Frontal cortex (tissue), 4 donors: ENCODE measurements at places on chromosomes 5 and 9. TPM values are rescaled to one million over a fixed set of nuclear protein-coding genes. Genes with fewer than 3 reads are reported as not detected.

Gene PROB1
- total RNA-seq, result under 0.01 TPM

Gene UGT3A1
- total RNA-seq, result not detected

Gene FAM78A
- 0.82 TPM for total RNA-seq

Gene KCNMB1
- total RNA-seq, result under 0.01 TPM

Gene C8G
- total RNA-seq, result not detected

Gene SPATA31E1
- total RNA-seq, result not detected

Gene NDUFA8
- 33.8 TPM for total RNA-seq

Gene GRM6
- under 0.01 TPM for total RNA-seq

Gene SPACA9
- 2.0 TPM for total RNA-seq

Gene BRD8
- total RNA-seq, result 41.2 TPM

Gene TICAM2
- total RNA-seq, result 1.2 TPM

Gene NEUROG1
- total RNA-seq, result 0.41 TPM

GRCh38 chr5:27009540-27009915, 28.9 kb downstream of the CDH9 start:
- no peak for DNase-seq

DNA sequence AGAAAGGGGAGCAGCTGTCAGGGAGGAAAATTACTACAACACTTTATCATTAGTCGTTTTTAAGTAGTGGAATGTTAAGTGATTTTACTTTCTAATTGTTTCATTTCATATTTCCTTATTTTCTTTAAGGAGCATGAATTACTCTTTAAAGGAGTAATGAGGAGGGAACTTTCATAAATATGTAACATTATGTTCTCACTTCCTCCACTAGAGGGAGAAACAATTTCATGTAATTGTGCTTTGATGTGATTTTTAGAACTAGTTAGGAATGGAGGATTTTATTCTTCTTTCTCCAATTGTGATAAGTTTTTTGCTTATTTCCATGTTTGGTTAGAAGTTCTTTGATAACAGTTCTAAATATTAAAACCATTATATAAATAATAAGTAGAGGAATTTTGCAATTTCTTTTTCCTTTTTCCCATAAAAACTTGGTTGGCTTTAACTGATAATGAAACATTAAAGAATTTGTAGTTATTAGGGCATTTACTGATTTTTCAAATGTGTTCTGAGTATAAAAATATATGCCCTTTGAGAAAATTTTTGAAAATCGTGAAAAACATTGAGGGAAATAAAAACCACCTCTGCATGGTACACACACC, 25.6 kb downstream of the CEP78 start:
- DNase-seq, result no peak

DNA sequence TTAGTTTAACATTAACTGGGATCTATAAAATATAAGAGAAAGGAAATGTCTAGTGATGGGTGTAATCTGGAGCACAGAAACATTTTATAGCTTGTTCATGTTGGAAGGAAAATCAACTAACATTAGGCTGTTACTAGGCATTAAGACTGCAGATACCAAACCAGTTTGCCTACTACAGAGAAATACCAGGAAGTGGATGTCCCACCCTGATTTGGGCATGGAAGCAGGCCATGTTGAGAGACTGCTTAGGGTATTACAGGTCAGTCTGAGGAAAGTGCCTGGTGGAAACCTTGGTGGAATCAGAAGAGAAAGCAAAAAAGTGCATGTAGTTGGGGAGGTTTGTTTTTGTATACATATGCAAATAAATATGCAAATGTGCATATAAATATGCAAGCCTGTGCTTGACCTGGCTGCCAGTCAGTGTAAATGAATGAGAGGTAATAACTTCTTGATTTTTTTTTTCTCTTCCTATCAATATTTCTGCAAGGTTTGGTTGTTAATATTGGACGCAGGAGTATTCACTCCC, 9.6 kb upstream of the CCDC112 start:
- DNase-seq, result no peak

DNA sequence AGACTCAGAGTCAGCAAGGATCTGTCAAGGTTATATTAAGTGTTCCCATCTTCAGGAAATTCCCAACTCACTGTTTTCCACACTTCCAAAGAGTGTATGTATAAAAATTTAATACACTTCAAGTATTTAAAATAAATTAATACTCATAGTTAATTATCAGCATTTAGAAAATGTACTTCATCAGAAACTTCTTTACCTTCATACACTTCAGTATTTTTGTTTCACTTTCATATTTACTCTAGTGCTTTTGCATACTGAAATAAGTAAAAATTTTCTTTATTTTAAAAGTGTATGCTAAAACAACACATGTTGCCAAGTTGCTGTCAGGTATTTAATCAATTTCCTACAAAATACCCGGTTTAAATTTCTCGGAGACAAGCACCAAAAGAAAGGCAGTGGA, 16.5 kb downstream of the RICTOR start:
- DNase-seq, result no peak

GRCh38 chr5:149915392-149916260, 29.0 kb downstream of the PDE6A start:
- no peak for DNase-seq

DNA sequence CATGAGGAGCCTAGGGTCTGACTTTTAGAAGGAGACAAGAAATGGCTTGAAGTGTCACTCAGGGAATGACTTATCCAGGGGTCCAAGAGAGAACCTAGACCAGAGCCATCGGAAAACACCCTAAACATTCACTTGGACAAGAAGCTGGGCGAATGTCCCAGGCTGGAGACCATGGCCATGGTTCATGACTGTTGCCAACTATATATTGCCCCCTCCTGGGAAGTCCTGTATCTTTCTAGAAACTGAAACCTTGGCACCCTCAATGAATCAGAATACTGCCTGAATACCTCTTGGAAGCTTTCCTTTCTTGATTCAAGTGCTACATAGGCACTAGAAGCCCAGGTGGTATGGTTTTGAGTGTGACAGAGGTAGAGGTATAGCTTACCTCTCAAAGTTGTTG, 29.9 kb downstream of the TRMO start:
- DNase-seq, result no peak

GRCh38 chr5:138351056-138351455, 1.4 kb upstream of the KDM3B start:
- no peak for DNase-seq

GRCh38 chr5:133552925-133553525, 59.3 kb downstream of the FSTL4 start:
- no peak for DNase-seq

DNA sequence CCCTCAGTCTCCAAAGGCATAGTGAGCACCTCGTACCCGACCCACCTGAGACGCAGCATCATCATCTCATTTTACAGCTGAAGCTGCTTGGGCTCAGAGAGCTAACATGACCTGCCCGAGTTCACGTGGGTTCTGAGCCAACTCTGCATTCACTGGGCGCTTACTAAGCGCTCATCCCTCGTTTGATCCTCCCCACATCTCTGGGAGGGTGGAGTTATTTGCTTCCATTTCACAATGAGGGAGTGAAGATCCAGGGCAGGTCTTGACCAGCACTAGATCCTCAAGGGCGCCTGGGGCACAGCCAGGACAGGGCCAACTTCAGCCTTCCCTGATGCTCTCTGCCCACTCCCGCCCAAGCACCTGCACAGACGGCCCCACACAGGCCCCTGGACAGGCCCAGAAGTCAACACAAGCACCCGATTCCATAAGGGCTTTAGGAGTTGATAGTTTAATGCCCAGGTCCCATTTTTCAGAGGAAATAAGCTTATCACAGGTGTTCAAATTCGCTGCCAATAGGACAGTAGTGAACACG, 80.8 kb downstream of the HRH2 start:
- DNase-seq, result no peak

GRCh38 chr9:135884328-135885035, 22.9 kb downstream of the CAMSAP1 start:
- no peak for DNase-seq

GRCh38 chr5:59418808-59419207, 474.7 kb downstream of the PDE4D start:
- no peak for DNase-seq

DNA sequence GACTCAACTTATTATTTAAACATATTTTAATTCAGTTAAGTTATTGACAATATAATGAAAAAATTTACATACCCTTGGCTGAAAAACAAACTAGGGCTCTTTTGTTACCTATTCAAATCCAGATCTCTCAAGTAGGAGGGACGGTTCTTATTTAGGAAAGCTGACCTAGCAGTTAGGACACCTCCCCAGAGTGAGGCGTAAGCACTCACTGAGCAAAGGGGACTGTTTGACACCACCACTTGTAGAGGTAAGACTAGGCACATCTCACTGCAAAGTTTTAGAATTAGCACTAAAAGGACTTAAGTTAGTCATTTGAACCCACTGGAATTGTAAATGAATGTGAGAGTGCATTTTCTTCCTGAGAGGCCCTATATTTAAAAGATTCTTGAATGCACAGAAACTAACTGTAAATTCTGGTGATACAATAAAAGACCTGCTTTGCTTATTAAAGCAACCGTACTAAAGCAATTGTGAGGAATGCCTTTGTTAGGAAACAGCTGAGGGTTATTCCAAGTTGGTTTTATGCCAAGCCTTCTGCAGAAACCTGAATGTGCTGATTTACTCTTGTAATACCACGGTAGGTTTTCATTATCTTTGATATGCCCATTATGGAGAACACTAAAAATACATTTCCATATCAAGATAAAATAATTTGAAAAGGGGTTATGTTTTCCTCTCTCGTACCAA, 16.2 kb downstream of the HACD4 start:
- no peak for DNase-seq

DNA sequence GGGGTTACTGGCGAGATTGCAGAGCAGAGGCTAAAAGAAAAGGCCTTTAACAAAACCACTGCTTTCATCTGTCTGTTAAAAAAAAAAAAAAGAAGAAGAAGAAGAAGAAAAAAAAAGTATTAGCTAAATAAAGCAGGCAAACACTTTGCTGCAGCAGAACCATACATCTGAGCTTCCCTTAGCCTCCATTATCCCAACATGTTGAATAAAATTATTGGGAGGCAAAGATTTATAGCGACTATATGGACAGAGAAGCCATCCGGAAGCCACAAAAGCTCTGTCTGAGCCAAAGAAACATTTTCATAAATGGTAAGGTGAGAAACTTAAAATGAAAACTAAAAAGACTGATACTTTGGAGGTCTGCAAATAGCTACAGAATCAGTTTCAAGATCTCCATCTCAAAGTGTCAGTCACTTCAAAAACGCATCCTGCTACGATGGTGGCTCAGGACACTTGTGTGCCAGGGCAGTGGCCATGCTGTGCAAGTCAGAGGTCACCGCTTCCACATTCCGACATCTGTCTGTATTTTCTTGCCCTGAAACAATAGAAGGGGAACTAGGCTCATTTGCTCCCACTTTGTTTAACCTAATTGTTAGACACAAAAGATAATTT, 9.6 kb downstream of the EFNA5 start:
- DNase-seq, result no peak

DNA sequence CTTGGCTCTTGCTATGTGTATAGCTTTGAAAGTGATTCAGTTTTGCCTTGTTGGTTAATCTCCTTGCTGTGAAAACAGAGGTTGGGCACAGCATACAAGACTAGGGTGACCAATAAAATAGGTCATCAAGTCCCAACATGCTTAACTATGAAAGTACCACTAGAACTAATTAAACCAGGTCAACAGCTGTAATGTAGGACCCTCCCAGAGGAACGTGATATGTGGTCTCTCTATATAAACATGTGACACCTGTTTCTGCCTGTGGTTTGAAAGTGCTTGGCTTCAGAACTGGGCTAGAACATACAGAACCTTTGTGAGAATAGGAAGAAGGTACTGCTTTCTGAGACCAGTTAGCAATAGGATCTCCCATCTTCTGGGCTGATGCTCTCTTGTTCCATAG, 297.1 kb downstream of the FBXL7 start:
- no peak for DNase-seq

DNA sequence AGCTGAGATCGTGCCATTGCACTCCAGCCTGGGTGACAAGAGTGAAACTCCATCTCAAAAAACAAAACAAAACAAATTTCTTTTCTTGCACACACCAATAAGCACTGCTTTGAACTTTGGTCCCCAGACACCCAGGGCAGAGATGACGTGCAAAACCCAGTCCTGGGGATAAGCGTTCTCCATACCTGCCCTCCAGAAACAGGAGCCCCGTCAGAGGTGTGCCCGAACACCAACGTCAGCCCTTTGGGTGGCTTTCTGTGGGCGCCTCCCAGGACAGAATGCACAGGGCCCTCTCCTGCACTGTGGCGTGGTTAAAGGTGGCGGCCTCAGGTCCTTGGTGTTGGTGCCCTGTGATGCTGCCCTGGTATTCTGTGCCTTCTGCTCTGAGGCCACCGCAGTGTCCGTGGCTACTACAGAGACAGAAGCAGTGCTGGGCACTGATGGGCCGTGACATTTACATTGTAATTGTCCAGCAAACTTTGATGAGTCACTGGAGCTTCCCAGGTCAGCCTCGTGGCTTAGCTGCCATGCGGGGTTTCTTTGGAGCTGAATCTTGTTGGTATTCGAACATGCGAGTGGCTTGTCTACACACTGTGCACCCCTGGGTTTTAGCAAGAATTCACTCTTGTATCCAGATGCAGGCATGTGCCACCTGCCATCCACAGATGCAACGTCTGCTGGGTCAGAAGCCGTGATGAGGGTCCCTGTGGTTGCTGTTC, 9.8 kb downstream of the PPP1R26 start:
- DNase-seq, result no peak
